Activated naive CD8-positive, alpha-beta T cell treated with anti-CD3 and anti-CD28 coated beads, Interleukin-2, amount 50 U/mL, for 16 hours (primary cell): ENCODE measurements at places on chromosomes 7 and 10.

DNA sequence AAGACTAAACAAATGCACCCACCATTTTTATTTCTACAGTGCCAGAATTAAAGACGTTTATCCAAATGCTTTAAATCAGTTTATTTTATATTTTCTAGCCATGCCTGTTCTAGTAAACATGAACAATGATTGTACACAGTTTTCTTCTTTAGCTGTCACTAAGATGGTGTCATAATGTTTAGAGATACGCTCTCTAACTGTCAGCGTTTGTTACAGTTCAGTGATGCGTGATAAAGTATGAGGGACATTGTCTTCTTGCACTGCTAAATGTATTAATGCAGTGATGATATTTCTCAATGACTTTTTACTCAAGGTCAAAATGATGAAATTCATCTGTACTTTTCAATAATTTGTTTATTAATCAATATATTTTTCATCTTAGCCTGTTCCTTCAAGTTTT is 513.6 kb downstream of the ATRNL1 start:
- no peak for DNase-seq

- DNase-seq: no peak
Measured at GRCh38 chr7:42753367-42753766, 158.5 kb downstream of the C7orf25 start.

- DNase-seq: no peak
Measured at GRCh38 chr7:100089458-100090196, 858 bp downstream of the COPS6 start.

- no peak for DNase-seq
Measured at GRCh38 chr7:153190986-153191385, 431.4 kb downstream of the ACTR3B start.

DNA sequence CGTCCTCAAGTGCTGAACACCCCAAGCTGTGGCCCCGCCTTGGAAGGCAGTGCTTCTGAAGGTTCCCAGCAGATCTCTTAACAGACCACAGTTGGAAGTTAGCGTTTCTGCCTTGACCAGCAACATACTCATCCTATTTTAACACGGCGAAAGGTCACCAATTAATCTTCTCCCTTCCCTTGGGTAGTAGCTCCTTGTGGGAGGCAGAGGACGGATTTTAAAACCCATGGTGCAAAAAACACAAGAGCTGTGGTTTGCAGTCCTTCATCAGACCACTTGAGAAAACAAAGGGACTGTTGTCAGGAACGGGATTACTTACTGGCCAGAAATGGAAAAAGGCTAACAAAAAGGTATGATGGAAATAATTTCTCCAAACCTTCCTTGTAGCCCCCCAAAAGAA is 87.3 kb downstream of the BEND7 start:
- no peak for DNase-seq
